ENCODE measurements at places on chromosomes 7 and 10.

- DNase-seq = no peak
These were observed 90.8 kb downstream of the CPXM2 start for GRCh38 chr10:123800821-123801220.

GRCh38 chr10:9819756-9820494, 1197.7 kb upstream of the CELF2 start:
- no peak for DNase-seq

DNA sequence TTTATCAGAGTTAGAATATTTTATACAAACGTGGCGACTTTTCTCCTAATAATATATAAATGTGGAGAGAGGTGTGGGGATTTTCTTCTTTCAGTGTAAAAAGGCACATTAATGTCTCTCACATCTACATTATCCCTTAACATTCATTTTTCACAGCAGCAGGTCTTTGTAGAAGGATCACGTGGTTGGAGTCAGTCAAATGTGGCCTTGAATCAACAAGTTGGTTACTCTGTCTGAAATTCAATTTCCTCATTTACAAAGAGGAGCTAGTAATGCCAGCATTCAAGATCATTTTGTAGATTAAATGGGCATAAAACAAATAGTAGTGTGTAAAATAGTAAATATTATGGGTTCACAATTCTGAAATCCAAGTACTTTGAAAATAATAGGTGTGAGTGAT, 183.1 kb upstream of the SEMA3E start:
- no peak for DNase-seq

- no peak for DNase-seq
These were observed 20.1 kb downstream of the GHRHR start for GRCh38 chr7:30983914-30984247.

- no peak for DNase-seq
These were observed 145.3 kb downstream of the HTR7 start for GRCh38 chr10:90712529-90712928.

GRCh38 chr10:73858013-73858708, 16.2 kb downstream of the CAMK2G start:
- no peak for DNase-seq

DNA sequence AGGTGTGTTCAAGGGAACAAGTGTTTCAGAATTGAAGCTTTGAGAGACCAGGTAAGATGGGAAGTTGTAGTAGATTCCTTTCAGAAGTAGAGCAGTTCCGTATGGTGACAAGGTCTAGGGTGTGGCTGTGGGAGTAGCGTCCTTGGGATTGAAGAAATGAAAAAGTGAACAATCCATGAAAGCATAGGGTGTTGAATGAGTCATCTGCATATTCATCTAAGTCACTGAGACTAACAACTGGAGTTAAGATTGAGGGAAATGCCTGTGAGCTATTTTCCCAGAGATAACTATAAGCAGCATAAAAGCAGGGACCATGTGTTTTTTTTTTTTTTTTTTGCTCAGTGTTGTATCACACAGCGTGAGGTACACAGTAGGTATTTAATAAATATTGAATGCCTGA, 134.8 kb downstream of the PHTF2 start:
- DNase-seq = no peak

DNA sequence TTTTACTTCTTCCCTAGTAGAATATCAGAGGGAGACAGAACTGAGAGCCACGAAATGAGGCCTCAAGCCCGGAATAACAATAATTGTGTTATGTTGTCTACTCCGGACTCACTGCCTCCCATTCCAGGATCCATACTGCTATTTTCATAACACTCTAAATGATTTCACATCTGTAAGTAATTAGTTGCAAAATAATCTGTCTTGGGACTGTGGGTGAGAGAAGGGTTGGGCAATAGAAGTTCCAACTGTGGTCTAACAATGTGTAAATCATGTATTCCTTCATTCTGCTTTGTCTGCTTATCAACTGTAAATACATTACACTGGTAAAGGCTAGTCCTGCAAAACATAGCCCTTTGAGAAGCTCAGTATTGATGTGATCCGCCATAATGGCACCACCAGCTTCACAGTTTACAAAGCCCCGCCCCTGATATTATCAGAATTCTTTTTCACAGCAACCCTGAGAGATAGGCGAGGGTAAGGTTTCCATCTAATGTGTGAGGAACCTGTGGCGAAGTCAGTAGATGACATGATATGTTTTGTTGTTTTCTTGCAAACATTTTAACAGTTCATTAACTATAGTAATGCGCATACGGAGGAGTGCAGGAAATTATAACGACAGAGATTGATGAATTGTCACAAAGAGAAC, 265.7 kb upstream of the BMPER start:
- no peak for DNase-seq

DNA sequence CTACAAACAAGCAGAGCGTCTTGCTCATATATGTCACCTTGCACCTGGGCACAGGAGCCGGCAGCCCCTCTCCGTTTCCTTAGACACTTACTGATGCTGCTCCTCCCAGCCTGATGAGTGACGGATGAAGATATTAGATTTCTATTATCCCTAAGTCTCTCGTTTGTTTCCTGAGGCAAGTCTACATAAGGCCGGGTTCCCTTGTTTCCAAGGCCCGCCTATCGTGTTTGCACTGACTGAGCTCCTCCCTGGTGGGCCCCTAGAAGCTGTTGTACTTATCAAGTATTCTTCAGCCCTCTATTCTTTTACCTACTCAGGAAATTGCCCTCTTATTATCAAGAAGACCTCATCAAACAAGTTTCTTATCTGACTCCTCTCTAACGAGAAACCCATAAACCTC, 18.5 kb downstream of the SH3PXD2A start:
- no peak for DNase-seq

- peak; percentile 33 for DNase-seq
These were observed 103.6 kb downstream of the LYZL1 start for GRCh38 chr10:29392376-29393021.

- no peak for DNase-seq
These were observed 248.2 kb downstream of the SKAP2 start for GRCh38 chr7:26616235-26616634.

- no peak for DNase-seq
These were observed 9.2 kb downstream of the LHPP start for GRCh38 chr10:124470544-124471434.

DNA sequence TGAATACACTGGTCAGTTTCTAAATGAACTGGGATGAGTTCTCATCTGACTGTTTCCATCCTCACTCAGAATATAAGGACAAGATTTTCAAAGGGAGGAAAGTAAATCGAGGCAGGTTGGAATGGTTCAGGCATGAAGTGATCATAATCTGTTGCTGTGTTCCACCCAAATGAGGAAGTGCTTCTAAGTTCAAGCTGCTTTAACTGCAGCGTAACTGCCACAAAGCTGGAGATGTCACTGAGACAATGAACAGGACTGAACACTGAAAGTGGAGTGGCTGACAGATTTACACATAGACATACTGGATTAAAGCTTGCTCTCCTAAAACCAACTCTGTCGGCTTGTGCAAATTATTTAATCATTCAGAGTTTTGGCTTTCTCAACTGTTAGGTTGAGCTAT, 66.6 kb downstream of the GPR37 start:
- no peak for DNase-seq

GRCh38 chr10:82922046-82922445, 1047.1 kb downstream of the NRG3 start:
- DNase-seq = no peak

GRCh38 chr10:65213170-65213569, 1692.0 kb downstream of the REEP3 start:
- DNase-seq = no peak

GRCh38 chr7:157892751-157893523, 556.1 kb downstream of the DNAJB6 start:
- no peak for DNase-seq

- DNase-seq = no peak
These were observed 295.6 kb downstream of the CCDC3 start for GRCh38 chr10:12705943-12706342.

Measured in PC-9 (cell line).